Prostate gland (tissue), 2 donors: ENCODE measurements at places on chromosomes 1 and 21. TPM values are rescaled to one million over a fixed set of nuclear protein-coding genes. Genes with fewer than 3 reads are reported as not detected.

DNA sequence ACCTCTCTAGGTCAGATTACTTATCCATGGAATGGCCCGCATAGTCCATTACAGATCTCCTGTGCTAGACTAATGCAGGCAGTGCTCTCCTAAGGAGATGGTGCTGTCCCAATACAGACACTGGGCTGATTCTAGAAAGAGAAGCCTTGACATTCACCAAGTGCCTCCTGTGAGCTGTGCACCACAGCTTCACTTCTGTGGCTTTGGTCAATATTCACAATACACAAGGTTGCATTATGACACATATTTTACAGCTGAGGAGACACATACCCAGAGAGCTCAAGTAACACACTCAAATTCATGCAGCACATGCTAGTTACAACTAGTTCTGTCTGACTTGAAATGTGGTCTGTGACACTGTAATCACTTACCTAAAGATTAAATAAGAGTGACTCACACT, 59.4 kb upstream of the LRRC8B start:
- DNase-seq, result no peak

DNA sequence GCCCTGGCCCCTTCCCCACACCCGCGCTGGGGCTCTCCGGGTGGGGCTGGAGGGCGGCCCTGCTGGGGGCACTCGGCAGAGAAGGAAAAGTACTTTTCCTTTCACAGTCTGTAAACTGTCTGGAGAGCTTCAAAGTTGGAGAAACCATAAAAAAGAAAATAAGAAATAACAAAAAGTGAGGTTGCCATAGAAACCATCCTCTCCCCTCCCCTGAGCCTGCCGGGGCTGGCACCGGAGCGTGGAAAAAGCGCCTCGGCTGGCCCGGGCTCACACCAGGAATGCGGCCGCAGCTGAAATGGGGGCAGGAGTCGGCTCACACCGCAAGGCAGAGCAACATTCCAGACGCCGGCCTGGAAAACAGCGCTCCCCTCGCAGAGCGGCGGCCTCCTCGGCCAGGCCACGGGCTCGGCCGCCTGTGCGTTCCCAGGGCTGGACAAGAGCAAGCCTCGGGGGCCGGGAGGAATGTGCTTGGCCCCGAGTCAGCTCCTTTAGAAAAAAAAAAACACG, 69.2 kb downstream of the MORN1 start:
- DNase-seq, result no peak

DNA sequence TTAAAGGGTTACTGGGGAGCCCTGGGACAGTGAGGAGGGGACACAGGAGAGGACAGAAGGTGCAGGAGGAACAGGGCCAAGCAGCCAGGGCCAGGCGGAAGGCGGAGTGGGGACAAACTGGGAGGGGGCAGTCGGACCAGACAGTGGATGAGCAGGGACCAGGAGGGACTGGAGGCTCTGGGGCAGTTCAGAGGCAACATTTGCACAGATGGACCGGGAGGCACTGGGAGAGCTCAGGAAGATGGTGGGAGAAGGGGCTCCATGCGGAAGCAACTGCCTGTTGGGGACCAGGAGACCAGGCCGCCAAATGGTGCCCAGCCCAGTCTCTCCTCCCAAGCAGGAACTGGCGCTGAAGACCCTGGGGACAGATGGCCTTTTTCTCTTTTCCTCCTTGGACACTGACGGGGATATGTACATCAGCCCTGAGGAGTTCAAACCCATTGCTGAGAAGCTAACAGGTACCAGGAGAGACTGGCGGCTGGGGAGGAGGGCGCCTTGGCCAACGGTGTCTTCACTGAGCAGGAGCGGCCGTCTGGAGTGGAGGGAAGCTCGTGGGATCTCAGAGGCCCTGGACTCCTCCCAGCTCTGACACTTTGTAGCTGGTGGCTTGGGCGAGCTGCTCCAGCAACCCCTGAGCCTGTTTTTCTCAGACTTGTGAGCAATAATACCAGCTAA, 847 bp downstream of the SELENON start:
- DNase-seq, result no peak

Gene PBX1
- 60.4 TPM for total RNA-seq

Gene PTCH2
- 31.9 TPM for total RNA-seq

DNA sequence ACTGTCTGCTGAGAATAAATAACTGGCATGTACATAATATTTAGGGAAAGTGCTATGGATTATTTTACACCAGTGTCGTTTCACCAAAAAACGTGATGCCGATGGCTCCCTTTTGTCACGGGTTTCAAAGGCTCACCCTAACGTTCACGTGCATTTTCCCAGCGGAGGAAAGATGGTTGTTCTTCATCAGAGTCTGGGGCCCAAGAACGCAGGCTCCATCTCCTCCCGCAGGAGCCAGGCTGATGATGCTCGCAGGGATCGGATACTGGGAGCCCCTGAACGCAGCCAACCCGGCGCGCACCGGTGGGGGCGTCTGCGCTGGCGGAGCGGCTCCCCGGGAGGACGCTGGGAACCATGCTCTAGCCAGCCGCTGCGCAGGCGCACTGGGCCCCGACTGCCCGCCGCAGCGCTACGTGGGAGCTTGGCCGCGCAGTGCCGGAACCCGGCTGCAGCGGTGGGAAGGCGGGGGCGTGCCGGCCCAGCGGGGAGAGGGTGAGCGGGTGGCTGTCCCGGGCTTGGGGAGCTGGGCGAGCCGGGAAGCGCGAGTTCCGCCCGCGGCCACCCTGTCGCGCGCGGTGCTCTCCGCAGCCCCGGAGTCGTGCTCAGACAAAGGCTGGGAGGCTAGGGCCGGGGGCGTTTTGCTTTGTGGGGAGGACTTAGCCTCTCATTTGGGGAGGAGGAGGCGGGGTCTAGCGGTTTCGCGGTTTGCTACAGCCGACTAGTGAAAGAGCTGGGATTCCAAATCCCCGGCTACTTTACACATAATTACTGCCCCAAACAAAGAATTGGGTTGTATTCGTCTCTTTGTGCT, at the start of gene ZFP69B:
Gene ZFP69B, plus strand, starts transcription at position 793 of the 811 bp plus-strand sequence. CDS start 486 bp downstream, outside the sequence.
- DNase-seq, result peak; percentile 78

- no peak for DNase-seq
These were observed 111.4 kb downstream of the CACHD1 start for GRCh38 chr1:64581135-64581842.
